T-helper 1 cell treated with Interleukin-12 subunit alpha and Interleukin-12 subunit beta and Interleukin-4 antibody, amounts not matched to agents 30 ng/mL and 1 ng/mL, for 36 hours (primary cell): ENCODE measurements at places on chromosomes 6 and 20. TPM values are rescaled to one million over a fixed set of nuclear protein-coding genes. Genes with fewer than 3 reads are reported as not detected.

The DPPA5 gene
- total RNA-seq, result not detected in 2 replicates

The CFB gene
- 0.22 and 0.59 TPM in 2 replicates for total RNA-seq

The SPEF1 gene
- total RNA-seq, result 0.12 TPM in 1 of 2 replicates, not detected in the other

The LATS1 gene
- 41.6 and 43.5 TPM in 2 replicates for total RNA-seq

The SLC17A1 gene
- total RNA-seq, result 0.15 TPM in 1 of 2 replicates, not detected in the other

The TCF19 gene
- total RNA-seq, result 67.2 and 67.6 TPM in 2 replicates

The HSPA12B gene
- total RNA-seq, result not detected in 2 replicates

The LTV1 gene
- total RNA-seq, result 30.2 and 33.1 TPM in 2 replicates

The SOBP gene
- 0.20 and 0.27 TPM in 2 replicates for total RNA-seq

The TMEM200A gene
- total RNA-seq, result 7.4 and 7.8 TPM in 2 replicates

The GSTA4 gene
- 3.7 and 4.8 TPM in 2 replicates for total RNA-seq
